SK-N-SH (cell line): ENCODE measurements at places on chromosomes 4 and X.

DNA sequence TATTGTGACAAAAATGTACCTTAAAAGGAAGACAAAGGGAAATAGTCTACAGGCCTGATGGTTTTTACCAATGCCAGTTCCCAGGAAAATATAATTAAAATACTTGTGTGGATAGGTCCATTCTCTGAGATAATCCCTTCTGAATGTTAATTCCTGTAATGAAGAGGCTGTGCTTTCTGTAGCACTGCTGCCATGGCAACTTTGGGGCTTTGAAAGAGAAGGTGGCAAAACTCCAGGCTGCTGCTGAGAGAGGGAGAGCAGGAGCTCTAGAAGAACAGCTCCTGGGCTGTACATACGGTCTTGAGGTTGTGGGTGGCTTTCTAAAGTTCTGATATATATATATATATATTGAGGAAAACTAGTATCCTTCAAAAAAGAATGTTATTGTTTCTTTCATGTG is 125.4 kb downstream of the PDLIM5 start:
- peak; percentile 39 for DNase-seq

DNA sequence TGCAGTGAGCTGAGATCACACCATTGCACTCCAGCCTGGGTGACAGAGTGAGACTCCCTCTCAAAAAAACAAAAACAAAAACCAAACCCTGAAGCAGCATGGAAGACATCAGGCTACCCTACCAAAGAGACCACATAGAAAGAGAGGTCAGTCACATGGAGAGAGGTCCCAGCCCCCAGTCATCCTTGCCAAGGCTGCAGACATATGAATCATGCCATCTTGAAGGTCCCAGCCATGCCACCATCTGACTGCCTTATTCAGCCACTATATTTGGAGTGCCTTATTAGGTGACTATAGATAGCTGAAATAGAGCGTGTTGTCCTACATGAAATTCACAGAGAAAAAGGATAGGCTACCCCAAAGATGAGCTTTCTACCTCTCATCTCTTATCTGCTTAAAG is 48.2 kb downstream of the SPINK2 start:
- DNase-seq: no peak

- DNase-seq: no peak
Measured at GRCh38 chr4:16329125-16329796, 103.0 kb upstream of the TAPT1 start.

- no peak for DNase-seq
Measured at GRCh38 chr4:168759321-168759720, 250.7 kb downstream of the CBR4 start.

DNA sequence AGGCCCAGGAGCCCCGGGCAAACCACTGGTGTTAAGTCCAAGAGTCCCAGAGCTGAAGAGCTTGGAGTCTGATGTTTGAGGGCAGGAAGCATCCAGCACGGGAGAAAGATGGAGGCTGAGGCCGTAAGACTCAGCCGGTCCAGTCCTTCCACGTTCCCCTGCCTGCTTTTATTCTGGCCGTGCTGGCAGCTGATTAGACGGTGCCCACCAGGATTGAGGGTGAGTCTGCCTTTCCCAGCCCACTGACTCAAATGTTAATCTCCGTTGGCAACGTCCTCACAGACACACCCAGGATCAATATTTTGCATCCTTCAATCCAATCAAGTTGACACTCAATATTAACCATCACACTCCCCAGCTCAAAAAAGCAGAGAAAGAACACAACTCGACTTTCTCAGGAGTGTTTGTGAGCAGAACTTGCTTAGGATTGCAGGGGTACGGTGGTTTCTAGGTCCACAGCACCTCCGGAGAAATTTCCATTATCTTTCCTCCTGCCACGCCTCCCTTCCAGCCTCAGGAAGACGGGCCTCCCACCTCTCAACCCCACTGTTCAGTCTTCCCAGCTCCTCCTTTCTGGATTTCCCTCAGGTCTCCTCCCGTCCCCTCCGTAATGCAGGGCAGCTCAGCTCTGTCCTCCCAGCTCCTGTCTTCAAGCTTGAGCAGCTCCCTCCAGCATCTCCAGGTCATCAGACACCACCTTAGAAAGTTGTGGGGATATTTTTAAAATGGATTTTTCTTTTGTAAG is 13.3 kb upstream of the TMEM271 start:
- DNase-seq: no peak

DNA sequence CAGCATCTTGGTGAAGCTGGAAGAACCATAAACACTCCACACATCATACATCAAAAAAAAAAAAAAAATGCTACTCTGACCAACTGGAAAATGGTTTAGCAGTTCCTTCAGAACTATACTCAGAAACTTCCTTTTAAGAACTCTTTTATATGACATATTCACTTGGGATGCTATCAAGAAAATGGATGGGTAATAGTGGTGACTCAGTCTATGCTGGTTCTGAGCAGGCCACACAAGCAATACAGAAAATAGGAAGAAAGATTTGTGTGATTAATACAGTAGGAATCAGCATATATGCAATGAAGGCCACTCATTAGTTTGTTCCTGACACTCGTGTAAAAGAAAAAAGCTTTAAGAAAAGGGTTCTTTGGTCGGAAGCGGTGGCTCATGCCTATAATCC is 123.5 kb upstream of the FAT4 start:
- no peak for DNase-seq

DNA sequence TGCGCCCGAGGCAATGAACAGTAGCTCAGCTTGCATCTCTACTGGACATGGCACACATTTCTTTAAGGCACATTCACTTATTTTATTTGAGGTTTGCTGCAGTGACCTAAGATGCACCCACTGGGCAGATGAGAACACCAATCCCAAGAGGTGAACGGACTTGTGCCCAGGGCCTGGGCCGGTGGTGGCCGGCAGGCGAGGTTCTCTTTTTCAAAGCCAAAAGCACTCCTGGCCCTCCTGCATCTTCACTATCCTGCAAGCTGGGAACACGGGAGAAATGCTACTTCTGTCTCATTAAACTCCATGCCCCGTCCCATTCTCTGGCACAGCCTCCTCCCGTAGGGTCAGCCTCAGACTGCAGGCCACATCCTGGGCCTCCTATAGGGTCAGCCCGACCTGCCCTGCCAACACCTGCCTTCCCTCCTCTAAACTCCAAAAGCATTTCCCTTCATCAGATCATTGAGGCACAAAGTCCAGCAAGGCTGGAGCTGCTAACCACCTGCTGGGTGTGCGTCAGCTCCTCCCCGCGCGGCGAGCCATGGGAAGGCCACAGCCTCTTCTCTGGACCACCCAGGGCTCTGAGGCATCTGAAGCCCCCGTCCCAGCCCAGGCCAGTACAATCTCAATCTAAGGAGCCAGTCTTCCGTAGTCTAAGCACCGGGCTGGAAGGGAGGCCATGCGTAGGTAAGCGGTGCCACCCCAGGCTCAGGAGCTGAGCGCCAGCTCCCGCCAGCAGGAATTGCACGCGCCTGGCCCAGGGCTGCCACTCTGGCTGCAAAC is 166.1 kb downstream of the AFAP1 start:
- DNase-seq: no peak

- no peak for DNase-seq
Measured at GRCh38 chr4:9735515-9735914, 45.9 kb upstream of the DRD5 start.

- DNase-seq: peak; percentile 100
Measured at GRCh38 chr4:8871417-8872401, at the start of gene HMX1. HMX1 (minus strand) TSS chr4:8871839; CDS start chr4:8871614, 225 bp downstream.

GRCh38 chr4:33162122-33162521 is 2442.0 kb downstream of the PCDH7 start:
- no peak for DNase-seq

DNA sequence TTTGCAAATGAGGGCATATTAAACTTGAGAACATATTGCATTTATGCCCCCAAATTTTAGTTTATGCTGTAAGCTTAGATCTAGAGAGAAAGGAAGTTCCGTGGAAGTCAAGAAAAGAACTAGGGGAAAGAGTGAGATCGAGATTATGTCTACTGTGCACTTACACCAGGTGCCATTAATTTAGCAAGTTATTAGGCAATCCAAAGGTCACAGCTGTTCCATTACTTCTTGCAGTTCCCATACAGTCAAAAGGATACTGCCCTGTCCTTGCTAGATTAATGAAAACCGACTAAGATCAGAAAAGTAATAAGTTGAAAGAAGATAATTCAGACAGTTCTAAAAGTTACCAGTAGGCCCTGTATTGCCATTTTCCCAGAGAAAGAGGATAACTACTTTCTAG is 49.3 kb upstream of the SLC7A11 start:
- no peak for DNase-seq

DNA sequence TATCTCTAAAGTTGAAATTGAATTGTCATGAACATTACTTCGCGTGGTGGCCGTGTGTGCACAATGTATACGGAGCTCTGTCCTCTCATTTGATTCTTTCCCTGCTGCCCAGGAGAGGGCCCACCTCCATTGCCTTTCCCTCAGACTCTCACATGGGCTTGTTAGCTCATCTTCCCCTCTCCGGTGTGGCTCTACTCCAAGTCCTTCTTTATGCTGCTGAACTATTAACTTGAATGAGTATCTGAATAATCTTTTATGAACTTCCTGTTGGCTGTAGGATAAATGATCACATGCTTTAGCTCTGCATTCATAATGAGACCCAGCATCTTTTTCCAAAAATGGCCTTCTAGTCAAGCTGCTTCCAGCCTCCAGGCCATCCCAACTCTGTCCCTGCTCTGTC is 68.8 kb upstream of the CLNK start:
- no peak for DNase-seq

DNA sequence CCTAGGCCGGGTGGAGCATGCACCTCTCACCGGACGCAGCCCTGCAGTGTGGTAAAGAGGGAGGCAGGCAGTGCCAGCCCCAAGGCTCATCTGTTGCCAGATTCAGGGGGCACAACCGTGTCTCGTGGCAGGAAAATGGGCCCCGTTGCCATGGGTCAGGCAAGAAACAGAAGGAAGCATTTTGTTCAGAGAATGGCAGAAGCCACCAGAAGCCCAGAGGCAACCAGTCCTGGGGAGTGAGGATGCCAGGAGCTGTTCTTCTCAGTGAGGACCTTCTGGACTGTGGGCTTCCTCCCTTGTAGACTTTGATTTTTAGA is 12.5 kb upstream of the UVSSA start:
- no peak for DNase-seq

GRCh38 chr4:150821641-150822040 is 193.4 kb downstream of the LRBA start:
- DNase-seq: no peak

DNA sequence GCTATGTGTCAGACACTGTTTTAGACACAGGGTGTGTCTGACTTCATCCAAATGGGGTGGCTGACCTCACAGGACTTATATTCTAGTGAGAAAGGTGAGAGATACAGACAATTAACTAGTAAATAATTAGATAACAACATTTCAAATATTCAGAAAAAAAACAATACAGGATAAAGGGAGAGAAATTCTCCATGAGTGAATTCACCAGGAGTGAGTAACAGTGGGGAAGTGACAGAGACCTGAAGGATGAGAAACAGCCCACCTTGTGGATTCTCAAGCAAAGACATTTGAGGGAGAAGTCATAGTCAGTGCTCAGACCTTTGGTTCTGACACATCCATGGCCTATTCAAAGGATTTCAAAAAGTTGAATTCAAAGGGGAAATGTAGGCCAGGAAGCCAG is 627.9 kb downstream of the IQCM start:
- DNase-seq: no peak

GRCh38 chr4:76689145-76689817 is 208.7 kb downstream of the SOWAHB start:
- peak; percentile 78 for DNase-seq

DNA sequence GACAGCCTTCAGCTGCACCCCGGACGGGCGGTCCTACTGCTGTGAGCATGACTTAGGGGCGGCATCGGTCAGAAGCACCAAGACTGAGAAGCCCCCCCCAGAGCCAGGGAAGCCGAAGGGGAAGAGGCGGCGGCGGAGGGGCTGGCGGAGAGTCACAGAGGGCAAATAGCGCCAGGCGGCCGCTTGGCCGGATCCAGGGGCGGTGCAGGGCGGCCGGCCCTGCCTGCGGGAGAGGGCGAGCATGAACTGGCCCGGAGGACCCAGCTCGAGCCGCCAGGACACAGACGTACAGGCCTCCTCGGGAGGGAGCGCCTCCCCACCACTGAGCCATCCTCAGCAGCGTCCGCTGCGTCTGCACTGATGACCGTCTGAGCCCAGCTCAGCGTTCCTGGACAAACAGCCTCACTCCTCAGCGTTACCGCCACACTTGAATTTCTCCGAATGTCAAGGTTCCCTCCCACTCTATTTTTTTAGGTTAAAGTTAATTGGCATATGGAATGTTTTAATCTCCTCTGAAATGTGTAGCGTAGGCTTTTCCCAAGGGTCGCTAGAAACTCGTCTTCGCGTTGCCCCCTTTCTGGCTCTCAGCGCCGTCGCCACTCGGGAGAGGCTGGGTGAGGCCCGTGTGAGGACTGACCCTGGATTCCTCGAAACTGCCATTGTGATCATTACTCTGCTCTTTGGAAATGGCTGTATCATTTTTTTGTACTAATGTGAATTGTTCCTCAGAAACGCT is 29.9 kb downstream of the NELFA start:
- no peak for DNase-seq

- DNase-seq: no peak
Measured at GRCh38 chr4:161894493-161895167, 269.2 kb downstream of the FSTL5 start.

DNA sequence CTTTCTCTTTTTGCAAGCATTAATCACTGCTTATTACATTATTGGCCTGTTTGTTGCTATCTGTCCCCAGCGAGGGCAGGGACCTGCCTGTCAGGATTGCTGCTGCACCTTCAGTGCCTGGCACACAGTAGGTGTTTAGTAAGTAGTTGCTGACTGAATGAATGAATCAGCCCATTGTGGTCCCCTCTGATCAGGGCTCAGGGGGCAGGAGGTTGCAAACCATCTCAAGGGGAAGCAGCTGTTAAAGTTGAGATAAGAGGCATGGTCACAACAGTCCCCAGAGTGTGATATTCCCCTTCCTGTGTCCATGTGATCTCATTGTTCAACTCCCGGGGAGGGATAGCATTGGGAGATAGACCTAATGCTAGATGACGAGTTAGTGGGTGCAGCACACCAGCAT is 85.4 kb downstream of the WFS1 start:
- no peak for DNase-seq

GRCh38 chr4:55928846-55929245 is 19.9 kb upstream of the CEP135 start:
- DNase-seq: no peak

GRCh38 chr4:73891326-73891725 is 22.1 kb downstream of the CXCL1 start:
- no peak for DNase-seq

DNA sequence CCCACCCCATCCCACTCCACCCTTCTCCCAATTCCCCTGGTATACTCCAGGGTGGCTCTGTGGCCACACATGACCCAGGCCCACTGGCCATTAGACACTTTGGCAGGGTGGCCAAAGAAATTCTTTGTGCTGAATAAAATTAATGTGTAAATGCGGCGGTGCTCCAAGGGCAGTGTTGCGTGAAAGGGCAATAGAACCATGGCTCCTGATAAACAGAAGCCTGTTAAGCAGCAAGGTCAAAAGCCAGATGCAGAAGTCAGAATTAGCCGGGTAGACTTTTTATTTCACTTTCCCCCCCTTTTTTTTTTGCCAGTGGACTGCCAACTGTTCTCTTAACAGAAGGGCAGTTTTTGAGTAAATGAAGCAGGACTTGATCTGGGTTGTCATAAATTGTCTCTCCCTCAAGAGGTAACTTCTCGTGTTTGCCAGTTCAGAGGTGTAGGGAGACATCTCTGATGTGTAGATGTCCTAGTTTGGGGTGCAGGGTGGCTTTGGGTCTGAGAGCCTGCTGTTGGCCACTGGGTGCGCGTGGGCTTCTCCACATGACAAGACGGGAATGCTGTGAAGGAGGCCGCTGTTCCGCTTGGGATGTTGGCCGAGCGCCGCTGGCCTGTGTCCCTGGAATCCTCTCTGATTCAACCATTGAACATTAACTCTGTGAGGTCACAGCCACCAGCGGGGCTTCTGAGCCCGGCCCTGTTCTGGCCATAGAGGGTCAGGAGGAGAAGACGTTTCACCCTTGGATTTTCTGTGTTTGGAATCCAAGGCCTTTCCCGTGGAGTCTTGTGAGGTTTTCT is 139.5 kb downstream of the TBL1X start:
- DNase-seq: no peak
